CD8-positive, alpha-beta T cell (primary cell): ENCODE measurements at places on chromosomes 7 and 10.
A peak's percentile ranks its signal among the peaks of the same experiment; 100 is the strongest.

GRCh38 chr10:24465124-24465874 lies 256.4 kb downstream of the KIAA1217 start:
- no peak for DNase-seq

- no peak for DNase-seq
Measured at GRCh38 chr10:124436191-124436638, 13.6 kb downstream of the NKX1-2 start.

GRCh38 chr10:34697351-34698247 lies 117.5 kb downstream of the PARD3 start:
- DNase-seq = no peak

DNA sequence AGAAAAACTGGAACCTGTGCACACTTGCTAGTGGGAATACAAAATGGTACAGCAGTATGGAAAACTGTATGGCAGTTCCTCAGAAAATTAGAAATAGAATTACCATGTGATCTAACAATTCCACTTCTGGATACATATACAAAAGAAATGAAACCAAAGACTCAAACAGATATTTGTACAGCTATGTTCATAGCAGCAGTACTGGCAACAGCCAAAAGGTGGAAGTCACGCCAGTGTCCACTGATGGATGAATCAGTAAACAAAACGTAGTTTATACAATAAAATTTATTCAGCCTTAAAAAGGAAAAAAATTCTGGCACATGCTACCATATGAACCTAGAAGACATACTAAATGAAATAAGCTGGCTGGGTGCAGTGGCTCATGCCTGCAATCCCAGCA lies 23.0 kb downstream of the IDE start:
- no peak for DNase-seq

DNA sequence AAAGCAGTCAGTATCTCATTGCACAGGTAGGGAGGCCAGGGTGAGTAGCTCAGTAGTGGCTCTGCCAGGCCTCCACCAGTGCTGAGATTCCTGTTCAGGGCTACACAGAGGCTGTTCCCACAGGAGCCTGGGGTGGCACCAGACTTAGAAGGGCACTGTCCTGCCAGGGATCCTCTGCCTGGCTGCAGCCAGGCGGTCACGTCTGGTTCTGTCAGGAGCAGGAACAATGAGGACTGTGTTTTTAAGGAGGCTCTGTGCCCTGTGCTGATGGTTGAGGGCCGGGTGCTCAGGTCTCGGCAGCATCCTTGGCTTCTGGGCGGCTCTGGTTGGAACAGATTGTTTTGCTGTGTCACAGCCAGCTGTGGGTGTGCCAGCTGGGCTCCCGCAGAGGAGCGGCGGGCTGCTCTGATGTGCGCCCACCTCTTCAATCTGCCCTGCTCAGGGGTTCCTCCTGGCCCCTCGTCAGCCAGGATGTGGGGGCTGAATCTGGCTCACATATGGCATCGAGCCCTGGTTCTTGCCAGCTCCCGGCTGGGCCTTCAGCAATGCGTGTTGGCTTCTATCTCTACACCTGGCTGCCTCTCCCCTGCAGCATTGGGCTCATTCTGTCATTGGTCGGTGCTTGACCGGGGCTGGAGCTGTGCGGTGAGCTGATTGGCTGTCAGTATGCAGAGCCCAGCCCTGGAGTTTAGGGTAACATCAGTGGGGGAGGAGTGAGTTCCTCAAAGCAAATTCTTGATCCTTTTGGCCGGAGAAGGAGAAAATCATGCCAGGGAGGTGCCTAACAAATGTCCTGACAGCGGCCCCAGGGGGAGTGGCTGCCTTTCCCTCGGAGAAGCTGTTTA lies 41.2 kb downstream of the TACR2 start:
- DNase-seq = no peak

DNA sequence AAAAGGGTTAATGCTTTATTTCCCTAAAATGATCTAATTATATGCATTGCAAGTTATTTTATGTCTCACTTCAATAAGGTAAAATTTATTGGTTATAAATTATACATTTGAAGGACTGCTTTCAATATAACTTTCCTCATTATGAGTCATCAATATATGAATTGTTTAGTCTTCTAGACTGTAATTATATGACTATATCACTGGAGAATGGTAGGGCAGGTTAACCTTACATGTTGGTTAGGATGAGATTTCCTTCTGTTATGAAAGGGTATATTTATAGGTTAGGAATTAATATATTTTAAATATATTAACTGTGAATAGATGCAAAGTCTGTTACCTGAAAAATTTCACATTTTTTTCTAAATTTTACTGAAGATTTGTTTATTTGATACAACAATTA lies 406.4 kb upstream of the ETV1 start:
- DNase-seq = no peak

GRCh38 chr10:112287844-112288243 lies 4.6 kb downstream of the TECTB start:
- DNase-seq = no peak

- no peak for DNase-seq
Measured at GRCh38 chr10:75924309-75924902, 493.0 kb downstream of the LRMDA start.

DNA sequence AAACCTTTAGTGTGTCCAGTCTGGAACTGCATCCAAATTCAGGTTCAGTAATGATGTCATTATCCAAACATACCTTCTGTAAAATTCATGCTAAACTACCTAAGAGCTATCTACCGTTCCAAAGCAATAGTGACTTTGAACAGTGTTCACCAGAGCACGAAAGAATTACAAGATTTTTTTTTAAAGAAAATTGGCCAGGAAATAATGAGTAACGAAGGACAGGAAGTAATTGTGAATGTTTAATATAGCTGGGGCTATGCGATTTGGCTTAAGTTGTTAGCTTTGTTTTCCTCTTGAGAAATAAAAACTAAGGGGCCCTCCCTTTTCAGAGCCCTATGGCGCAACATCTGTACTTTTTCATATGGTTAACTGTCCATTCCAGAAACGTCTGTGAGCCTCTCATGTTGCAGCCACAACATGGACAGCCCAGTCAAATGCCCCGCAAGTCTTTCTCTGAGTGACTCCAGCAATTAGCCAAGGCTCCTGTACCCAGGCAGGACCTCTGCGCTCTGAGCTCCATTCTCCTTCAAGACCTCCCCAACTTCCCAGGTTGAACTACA lies 694 bp upstream of the FAS start:
- DNase-seq = no peak

GRCh38 chr10:127853868-127854768 lies 38.6 kb downstream of the CLRN3 start:
- DNase-seq = peak; percentile 24

GRCh38 chr10:22369434-22370072 lies 24.3 kb downstream of the SPAG6 start:
- no peak for DNase-seq

DNA sequence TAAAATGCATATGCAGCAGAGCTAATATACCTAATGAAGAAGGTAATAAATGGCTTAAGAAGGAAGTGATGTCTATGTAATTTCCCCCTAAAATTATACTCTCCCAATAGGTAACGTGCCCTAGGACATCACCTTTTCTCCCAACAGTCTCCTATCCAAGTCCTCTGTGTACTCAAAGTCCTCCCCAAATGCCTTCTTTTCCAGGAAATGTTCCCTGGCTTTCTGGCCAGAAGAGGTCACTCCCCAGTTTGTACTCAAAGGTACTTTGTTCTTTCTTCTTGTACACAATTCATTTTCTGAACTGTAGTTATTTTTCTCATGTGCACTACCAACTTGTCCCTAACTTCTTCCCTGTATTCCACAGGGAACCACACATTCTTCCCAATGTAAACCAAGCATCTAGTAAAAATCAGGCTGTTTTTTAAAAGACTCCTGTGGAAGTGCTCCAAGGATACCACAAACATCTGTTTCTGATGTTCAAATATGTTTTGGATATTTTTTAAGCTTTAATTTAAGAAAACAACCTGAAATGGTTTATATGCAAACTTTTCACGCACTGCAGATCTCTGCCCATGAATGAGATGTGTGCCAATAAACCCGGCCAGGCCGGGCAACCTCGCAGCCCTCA lies 262.3 kb upstream of the KLF14 start:
- DNase-seq = no peak

- no peak for DNase-seq
Measured at GRCh38 chr7:48426331-48426965, 255.2 kb downstream of the ABCA13 start.

DNA sequence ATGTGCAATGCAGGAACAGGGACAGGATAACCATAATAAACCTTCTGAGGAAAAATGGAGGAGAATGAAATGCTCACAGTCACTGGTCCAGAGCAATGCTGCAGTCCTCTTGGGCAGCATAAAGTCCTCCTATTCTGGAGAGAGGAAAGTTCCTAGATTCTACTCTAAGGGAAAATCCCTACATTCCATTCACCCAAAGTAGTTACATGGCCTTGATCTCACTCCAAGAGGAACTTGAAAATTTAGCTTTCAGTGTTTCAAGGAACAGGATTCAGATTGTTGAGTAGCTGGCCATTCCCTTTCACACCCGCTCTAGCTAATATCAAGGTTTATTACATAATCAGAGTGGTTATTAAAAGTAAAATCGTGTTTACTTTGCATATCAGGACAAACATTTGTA lies 168.3 kb downstream of the CHRM2 start:
- DNase-seq = no peak

- no peak for DNase-seq
Measured at GRCh38 chr7:134362587-134363483, 46.1 kb upstream of the SLC35B4 start.

DNA sequence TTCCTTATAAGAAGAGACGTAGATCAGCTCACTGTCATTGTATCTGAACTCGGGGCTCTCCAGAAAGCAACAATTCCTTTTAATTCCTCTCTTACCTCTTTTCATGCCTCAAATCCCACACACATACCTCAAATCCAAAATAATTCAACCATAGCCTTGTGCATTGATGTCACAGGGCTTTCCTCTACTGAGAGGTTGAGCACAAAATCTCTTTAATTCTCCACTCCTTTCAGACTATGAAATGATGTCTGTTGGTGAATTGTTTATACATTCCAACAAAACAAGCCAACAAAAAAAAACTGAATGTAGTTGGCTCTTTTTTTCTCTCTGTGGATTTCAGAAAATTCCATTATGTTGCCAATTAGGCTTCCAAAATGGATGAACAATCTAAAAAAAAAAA lies 53.2 kb downstream of the BPGM start:
- DNase-seq = no peak

- DNase-seq = no peak
Measured at GRCh38 chr10:8075282-8076260, 21.1 kb downstream of the GATA3 start.

DNA sequence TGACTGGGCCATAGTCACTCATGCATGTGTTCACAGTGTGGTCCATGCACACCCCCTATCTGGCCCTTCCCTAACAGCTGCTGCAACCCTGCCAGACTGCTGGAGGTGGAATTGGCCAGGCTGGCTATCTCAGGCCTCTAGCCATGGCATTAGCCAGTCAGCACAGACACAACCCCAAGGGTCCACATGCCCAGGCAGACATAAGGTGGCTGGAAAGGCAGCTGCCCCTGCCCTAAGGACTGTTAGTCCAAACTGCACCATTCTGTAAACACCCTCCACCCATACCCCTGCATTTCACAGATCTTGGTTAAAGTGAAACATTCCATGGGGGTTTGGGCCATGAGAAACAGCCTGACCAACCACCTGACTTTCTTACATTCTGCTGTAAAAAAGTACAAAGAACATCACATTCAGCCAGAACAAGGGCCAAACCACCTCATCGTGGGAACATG lies 137.4 kb upstream of the KCNMA1 start:
- no peak for DNase-seq

GRCh38 chr10:60042262-60042661 lies 135.9 kb upstream of the CCDC6 start:
- DNase-seq = no peak

GRCh38 chr7:1659696-1660095 lies 10.4 kb upstream of the ELFN1 start:
- no peak for DNase-seq

DNA sequence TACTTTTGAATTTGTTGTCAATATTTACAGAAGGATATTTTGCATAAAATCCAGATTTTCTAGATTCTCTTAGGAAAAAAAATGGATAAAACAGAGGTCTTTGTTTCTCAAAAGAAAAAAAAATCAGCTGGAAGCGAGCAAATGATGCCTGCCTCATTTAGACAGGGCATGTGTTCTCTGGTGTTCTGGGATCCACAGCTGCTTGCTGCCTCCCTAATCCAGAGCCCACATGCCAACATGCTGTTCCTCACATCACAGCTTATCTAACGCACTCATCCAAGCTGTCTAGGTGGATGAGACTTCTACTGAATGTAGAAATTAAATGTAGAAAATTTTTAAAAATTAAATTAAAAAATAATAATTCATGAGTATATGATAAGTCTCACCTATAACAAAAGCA lies 630.1 kb downstream of the SORCS1 start:
- no peak for DNase-seq

GRCh38 chr7:2680792-2681490 lies 7.1 kb upstream of the AMZ1 start:
- no peak for DNase-seq

- no peak for DNase-seq
Measured at GRCh38 chr7:143331179-143331801, 15.4 kb downstream of the CLCN1 start.

DNA sequence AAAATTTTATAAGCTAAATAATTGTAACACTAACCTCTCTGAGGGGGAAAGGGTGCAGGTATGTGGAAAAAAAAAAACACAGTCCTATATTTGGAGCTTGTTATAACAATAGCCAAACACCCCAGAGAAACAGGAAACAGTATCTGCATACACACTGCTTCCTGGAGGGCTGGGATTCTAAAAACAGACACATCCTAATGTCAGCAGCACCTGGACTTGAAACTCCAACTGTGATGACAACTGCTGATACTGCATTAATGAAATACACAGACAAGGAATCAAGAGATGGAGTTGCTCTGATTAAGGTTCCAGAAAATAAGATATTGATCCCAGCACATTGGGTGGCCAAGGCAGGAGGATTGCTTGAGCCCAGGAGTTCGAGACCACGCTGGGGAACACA lies 9.3 kb downstream of the DAGLB start:
- DNase-seq = no peak

GRCh38 chr10:16835228-16835627 lies 18.0 kb upstream of the RSU1 start:
- DNase-seq = peak; percentile 14

GRCh38 chr7:4164556-4164955 lies 517.5 kb upstream of the FOXK1 start:
- no peak for DNase-seq

GRCh38 chr7:42689626-42690025 lies 222.2 kb downstream of the C7orf25 start:
- no peak for DNase-seq

GRCh38 chr10:120927352-120927751 lies 76.2 kb downstream of the WDR11 start:
- DNase-seq = no peak

- DNase-seq = no peak
Measured at GRCh38 chr7:85573346-85573745, 386.5 kb upstream of the SEMA3D start.

GRCh38 chr7:511476-512145 lies 8.0 kb downstream of the PDGFA start:
- no peak for DNase-seq

- DNase-seq = no peak
Measured at GRCh38 chr7:44077681-44078091, 4.6 kb downstream of the POLM start.

- DNase-seq = no peak
Measured at GRCh38 chr7:34747867-34748727, 90.1 kb downstream of the NPSR1 start.
